ENCODE measurements at places on chromosomes 5 and 9.

- no peaks in the 10 kb centered on the region for H3K36me3 ChIP-seq
- H3K27me3 ChIP-seq = no peaks in the 10 kb centered on the region
- H3K27ac ChIP-seq = no peak overlapping the region
- H3K4me3 ChIP-seq = no peak overlapping the region
- DNase-seq = no peak
Measured at GRCh38 chr9:105154723-105155191, 89.7 kb upstream of the SLC44A1 start.

- no peaks in the 10 kb centered on the region for H3K27me3 ChIP-seq
- no peak overlapping the region for H3K4me3 ChIP-seq
- no peak overlapping the region for H3K27ac ChIP-seq
- peaks cover 6% of the 10 kb centered on the region for H3K4me1 ChIP-seq
- no peak for DNase-seq
- peaks cover 7% of the 10 kb centered on the region for H3K36me3 ChIP-seq
Measured at GRCh38 chr9:111940697-111941096, 44.1 kb downstream of the UGCG start.

GRCh38 chr9:91655658-91656057 is 232.0 kb upstream of the NFIL3 start:
- peaks cover 7% of the 10 kb centered on the region for H3K27me3 ChIP-seq
- no peak overlapping the region for H3K27ac ChIP-seq
- H3K4me1 ChIP-seq = no peaks in the 10 kb centered on the region
- no peak overlapping the region for H3K4me3 ChIP-seq
- no peak for DNase-seq
- no peaks in the 10 kb centered on the region for H3K36me3 ChIP-seq

- H3K4me1 ChIP-seq = no peaks in the 10 kb centered on the region
- peak; percentile 59 for DNase-seq
- H3K4me3 ChIP-seq = no peak overlapping the region
- no peaks in the 10 kb centered on the region for H3K36me3 ChIP-seq
- no peaks in the 10 kb centered on the region for H3K27me3 ChIP-seq
Measured at GRCh38 chr5:178535299-178536175, 54.7 kb downstream of the COL23A1 start.

GRCh38 chr5:6808462-6808861 is 95.2 kb downstream of the TENT4A start:
- no peak for DNase-seq
- no peaks in the 10 kb centered on the region for H3K4me1 ChIP-seq
- no peaks in the 10 kb centered on the region for H3K27me3 ChIP-seq
- no peak overlapping the region for H3K27ac ChIP-seq
- H3K36me3 ChIP-seq = no peaks in the 10 kb centered on the region

GRCh38 chr9:9920425-9921060 is 692.3 kb downstream of the PTPRD start:
- no peaks in the 10 kb centered on the region for H3K36me3 ChIP-seq
- peaks cover 4% of the 10 kb centered on the region for H3K27me3 ChIP-seq
- H3K4me1 ChIP-seq = no peaks in the 10 kb centered on the region
- DNase-seq = no peak
- no peak overlapping the region for H3K4me3 ChIP-seq

GRCh38 chr5:74492230-74492629 is 148.3 kb downstream of the ENC1 start:
- no peak overlapping the region for H3K4me3 ChIP-seq
- no peaks in the 10 kb centered on the region for H3K4me1 ChIP-seq

GRCh38 chr5:55338810-55339243 is 31.0 kb downstream of the MTREX start:
- no peaks in the 10 kb centered on the region for H3K27me3 ChIP-seq
- DNase-seq = no peak
- no peak overlapping the region for H3K4me3 ChIP-seq
- peaks cover 64% of the 10 kb centered on the region for H3K36me3 ChIP-seq
- H3K27ac ChIP-seq = no peak overlapping the region

- no peaks in the 10 kb centered on the region for H3K27me3 ChIP-seq
- peaks cover 9% of the 10 kb centered on the region for H3K36me3 ChIP-seq
- no peak overlapping the region for H3K4me3 ChIP-seq
- no peaks in the 10 kb centered on the region for H3K4me1 ChIP-seq
Measured at GRCh38 chr9:137461663-137462395, 2.7 kb upstream of the NSMF start.

DNA sequence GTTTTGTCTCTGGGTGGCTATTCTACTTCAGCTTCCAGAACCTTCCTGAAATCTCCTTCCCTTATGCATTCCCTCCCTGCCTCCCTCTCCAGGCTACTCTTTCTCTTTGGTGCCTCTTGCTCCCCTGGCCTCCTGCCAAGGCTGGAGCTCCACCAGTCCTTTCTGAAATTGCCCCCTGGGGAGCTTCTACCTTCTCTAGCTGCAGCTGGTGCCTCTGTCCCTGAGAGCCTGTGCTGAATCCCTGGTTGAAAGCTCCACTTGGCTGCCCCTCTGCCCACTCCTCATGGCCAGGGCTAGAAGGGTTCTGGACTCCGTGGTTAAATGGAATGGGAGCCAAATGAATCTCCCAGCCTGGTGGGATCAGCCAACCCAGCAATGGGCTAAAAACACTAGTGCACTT is 80.1 kb downstream of the COL15A1 start:
- H3K4me1 ChIP-seq = peaks cover 12% of the 10 kb centered on the region
- DNase-seq = no peak
- H3K27ac ChIP-seq = no peak overlapping the region
- no peak overlapping the region for H3K4me3 ChIP-seq
- no peaks in the 10 kb centered on the region for H3K27me3 ChIP-seq
- H3K36me3 ChIP-seq = no peaks in the 10 kb centered on the region

- H3K36me3 ChIP-seq = no peaks in the 10 kb centered on the region
- H3K27me3 ChIP-seq = no peaks in the 10 kb centered on the region
- peaks cover 8% of the 10 kb centered on the region for H3K4me1 ChIP-seq
- no peak overlapping the region for H3K4me3 ChIP-seq
Measured at GRCh38 chr5:10486511-10487344, 45.0 kb downstream of the ROPN1L start.

GRCh38 chr5:18483451-18483850 is 849.2 kb downstream of the TAF11L14 start:
- peaks cover 6% of the 10 kb centered on the region for H3K4me1 ChIP-seq
- no peak overlapping the region for H3K4me3 ChIP-seq
- H3K27ac ChIP-seq = no peak overlapping the region
- no peaks in the 10 kb centered on the region for H3K36me3 ChIP-seq
- H3K27me3 ChIP-seq = no peaks in the 10 kb centered on the region
- no peak for DNase-seq

GRCh38 chr5:97142521-97143254 is at the start of gene LIX1:
Gene LIX1, minus strand, starts transcription at chr5:97142611. Its CDS starts 35 bp downstream, at chr5:97142576.
- no peaks in the 10 kb centered on the region for H3K36me3 ChIP-seq
- H3K27ac ChIP-seq = no peak within 1 kb of the TSS
- no peaks in the 10 kb centered on the region for H3K27me3 ChIP-seq

DNA sequence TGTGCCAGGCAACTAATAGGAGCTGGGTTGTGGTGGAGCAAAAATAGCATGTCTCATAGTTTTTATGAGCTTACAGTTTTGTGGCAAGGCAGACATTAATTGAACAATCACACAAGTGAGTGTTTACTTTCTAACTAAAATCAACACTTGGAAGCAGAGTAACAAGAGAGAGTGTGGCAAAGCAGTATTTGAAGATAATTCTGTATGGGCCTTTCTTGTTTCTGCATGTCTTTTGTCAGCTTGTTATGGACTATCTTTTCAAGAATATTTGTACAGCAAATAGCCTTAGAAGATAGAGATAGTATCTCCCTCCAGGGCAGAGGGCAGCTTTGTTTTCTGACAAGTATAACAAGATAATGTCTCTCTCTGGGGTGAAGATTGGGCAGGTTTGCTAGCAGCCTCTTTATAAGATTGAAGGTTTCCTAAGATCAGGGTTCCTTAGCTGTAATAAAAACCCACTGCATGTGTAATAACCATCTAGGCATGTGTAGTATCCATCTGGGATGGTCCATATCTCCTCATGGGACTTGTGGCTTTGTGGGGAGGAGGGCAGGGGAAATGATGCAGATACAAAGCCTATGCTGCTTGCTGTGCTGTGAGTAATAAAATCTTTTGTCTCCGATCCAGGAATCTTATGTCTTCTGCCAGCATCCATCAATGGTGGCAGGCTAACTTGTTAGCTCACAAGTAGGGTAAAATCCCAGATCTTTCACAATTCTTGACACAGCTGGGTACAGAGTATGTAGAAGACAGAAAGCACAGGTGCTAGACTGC is 479.9 kb downstream of the KDM4C start:
- DNase-seq = no peak
- H3K4me3 ChIP-seq = no peak overlapping the region
- H3K27ac ChIP-seq = no peak overlapping the region
- no peaks in the 10 kb centered on the region for H3K4me1 ChIP-seq

DNA sequence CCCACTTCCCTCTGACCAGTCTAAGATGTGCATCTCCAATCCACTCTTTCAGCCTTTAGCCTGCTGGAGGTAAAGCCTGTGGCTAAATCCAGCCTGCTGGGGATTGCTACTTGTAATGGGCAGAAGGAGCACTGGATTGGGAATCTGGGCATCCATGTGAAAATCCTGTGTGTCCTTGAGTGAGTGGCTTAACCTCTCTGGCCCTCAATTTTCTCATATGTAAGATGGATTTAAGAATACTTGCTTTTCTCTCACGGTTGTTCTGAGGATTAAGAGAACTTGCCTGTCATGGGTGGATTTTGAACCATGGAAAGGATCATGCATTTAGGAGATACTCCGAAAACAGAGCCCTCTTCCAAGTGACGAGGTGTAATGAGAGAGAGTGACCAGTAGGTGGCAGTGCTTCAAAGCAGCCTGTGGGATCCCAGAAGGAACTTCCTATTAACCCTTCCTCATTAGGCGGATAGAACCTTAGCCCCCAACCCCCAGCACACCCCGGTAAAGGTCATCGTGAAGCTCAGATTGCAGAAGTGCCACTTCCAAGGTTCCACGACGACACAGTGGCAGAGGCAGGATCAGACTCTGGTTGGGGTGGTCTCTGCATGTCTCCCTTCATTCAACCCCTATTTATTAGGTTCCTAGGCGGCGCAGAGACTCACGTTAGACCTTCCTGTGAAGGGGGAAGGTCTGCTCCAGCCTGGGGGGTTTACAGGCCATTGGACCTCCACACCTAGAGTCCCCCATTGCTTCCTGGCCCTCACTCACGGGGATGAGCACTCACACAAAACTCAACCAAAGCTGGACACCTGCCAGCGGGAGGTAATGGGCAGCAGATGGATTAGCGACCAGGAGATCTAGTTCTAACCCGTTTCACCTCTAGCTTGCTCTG is 68.7 kb upstream of the ZNF618 start:
- DNase-seq = no peak
- no peak overlapping the region for H3K4me3 ChIP-seq
- no peaks in the 10 kb centered on the region for H3K36me3 ChIP-seq
- H3K4me1 ChIP-seq = no peaks in the 10 kb centered on the region
- H3K27ac ChIP-seq = no peak overlapping the region
- H3K27me3 ChIP-seq = peaks cover 1% of the 10 kb centered on the region

DNA sequence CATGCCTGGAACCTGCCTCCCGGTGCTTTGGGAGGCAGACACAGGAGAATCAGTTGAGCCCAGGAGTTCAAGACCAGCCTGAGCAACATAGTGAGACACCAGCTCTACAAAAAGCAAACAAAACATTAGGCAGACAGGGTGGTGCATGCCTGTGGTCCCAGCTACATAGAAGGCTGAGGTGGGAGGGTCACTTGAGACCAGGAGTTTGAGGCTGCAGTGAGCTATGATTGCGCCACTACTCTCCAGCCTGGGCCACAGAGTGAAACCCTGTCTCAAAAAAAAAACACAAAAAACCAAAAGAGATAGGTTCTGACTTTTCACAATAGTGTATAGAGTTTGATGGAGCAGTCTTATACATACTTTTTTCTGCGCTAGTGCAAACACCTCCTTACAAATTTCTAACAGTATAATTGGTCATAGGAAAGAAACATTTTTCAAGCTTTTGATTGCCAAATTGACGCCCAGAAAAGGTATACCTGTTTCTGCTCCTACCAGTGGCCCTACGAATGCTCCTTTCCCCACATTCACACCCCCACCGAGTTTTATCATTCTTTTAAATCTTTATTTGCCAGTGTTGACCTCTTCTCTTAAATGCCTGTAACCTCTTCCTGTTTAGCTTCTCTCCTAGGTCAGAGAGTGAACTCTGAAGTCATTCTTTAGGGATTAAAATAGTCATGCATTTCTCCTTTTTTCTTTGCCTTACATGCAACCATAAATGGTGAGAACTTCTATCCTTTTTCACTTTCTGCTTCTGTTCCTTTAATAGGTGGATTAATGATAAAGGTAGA is 7.5 kb downstream of the DOCK8 start:
- H3K27me3 ChIP-seq = no peaks in the 10 kb centered on the region
- H3K4me1 ChIP-seq = no peaks in the 10 kb centered on the region
- H3K4me3 ChIP-seq = no peak overlapping the region

DNA sequence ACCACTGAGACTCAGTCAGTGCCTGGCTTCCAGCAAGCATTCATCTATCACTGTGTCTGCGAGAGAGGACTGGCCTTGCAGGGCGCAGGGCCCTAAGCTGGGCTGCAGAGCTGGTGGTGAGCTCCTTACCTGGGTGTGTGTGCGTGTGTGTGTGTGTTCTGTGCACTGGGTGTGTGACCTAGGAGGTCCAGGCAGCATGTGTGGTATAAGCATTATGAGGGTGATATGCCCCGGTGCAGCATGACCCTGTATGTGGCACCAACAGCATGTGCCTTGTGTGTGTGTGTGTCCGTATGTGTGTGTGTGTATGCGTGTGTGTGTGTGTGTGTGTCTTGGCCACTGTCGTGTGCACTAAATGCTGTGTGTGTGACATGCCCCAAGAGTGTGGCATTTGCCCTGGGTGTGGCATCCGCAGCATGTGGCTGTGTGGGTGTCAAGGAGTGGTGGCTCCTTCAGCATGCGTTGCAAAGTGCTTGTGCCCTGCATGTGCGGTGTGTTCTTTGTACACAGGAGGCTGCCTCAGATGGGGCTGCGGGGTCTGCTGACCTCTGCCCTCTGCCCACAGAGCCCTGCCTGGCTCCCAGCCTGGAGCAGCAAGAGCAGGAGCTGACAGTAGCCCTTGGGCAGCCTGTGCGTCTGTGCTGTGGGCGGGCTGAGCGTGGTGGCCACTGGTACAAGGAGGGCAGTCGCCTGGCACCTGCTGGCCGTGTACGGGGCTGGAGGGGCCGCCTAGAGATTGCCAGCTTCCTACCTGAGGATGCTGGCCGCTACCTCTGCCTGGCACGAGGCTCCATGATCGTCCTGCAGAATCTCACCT is 3.3 kb downstream of the FGFR4 start:
- no peaks in the 10 kb centered on the region for H3K27me3 ChIP-seq
- no peak overlapping the region for H3K4me3 ChIP-seq
- no peaks in the 10 kb centered on the region for H3K36me3 ChIP-seq
- DNase-seq = no peak
- H3K27ac ChIP-seq = no peak overlapping the region

GRCh38 chr5:76855961-76856360 is 6.1 kb downstream of the S100Z start:
- H3K4me3 ChIP-seq = no peak overlapping the region
- H3K27ac ChIP-seq = no peak overlapping the region
- no peak for DNase-seq
- H3K36me3 ChIP-seq = no peaks in the 10 kb centered on the region
- H3K4me1 ChIP-seq = no peaks in the 10 kb centered on the region
- no peaks in the 10 kb centered on the region for H3K27me3 ChIP-seq

DNA sequence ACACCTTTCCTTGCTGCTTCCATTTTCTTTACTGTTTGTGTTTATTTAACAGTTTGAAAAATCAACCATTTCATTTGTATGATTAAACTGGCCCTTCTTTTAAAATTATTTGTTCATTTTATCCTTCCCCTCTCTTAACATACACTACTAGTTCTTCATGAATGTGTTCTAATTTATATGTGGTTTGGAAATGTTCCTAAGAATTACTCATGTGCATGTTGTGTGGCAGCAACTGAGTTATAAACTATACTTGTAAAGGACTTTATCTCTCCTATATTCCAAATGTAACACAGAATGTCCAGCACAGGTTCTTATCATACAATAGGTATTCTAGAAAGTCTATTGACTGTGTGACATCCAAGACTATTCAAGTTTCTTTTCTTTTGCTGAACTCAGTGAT is 358.2 kb upstream of the MEF2C start:
- no peaks in the 10 kb centered on the region for H3K36me3 ChIP-seq
- no peak for DNase-seq
- peaks cover 12% of the 10 kb centered on the region for H3K27me3 ChIP-seq
- no peak overlapping the region for H3K27ac ChIP-seq
- H3K4me1 ChIP-seq = no peaks in the 10 kb centered on the region

All from RWPE2 (cell line).